ENCODE measurements at places on chromosomes 6 and 20.

DNA sequence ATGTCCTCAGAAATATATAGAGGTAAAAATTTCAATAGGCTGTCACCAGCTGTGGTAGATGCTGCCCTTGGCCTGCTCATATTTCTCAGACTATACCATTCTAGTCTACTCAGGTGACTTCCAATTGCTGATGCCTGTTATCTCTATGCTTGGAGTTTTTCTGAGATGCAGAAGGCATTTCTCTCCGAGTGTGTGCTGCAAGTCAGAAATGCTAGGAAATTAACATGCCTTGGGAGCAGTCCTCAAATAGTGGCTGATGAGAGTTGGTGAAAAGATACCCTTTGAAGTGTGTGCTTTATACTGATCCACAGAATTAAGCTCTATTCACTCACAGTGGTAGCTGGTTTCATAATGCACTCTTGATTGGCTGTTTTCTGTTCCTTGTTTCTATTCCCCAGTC lies 43.2 kb upstream of the PKIB start:
- DNase-seq, result no peak

DNA sequence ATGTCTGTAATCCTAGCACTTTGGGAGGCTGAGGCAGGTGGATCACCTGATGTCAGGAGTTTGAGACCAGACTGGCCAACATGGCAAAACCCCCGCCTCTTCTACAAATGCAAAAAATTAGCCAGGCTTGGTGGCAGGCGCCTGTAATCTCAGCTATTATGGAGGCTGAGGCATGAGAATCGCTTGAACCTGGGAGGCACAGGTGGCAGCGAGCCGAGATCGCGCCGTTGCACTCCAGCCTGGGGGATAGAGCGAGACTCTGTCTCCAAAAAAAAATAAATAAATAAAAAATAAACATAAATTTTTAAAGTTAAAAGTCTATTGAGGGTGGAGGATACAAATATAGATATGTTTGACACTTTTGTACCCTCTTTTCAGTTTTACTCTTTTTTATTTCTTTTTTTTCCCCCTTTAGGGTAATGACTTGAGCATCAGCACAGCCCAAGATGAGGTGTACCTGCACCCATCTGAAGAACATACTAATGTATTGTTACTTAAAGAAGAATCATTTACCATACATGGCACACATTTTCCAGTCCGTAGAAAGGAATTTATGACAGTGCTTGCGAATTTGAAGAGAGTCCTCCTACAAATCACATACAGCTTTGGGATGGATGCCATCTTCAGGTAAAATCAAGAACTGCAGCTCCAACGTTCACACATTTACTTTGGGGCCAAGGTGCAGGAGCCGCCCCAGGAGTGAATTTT lies 368.9 kb downstream of the LAMA2 start:
- peak; percentile 30 for DNase-seq

GRCh38 chr6:169946971-169947370 lies 195.5 kb downstream of the ERMARD start:
- DNase-seq, result no peak

GRCh38 chr6:129567374-129567773 lies 142.6 kb downstream of the ARHGAP18 start:
- DNase-seq, result no peak

- DNase-seq, result no peak
These were observed 32.8 kb downstream of the TSPYL4 start for GRCh38 chr6:116221067-116221466.

DNA sequence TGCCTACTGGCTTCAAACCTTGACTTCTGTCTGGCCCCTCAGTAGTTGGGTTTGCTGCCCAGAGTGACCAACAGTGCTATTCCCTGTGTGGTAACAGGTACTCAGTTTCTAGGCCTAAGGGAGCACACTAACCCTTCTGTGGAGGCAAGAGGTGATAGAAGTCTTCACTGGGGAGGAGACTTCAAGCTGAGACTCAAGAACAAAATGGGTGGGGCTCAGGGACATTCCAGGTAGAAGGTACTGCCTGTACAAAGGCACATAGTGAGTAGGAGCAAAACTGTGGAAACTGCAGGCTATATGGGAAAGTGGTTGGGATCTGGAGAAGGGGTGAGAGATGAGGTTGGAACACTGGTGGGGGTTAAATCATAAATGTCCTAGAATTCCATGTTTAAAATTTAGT lies 2.3 kb upstream of the SCAND1 start:
- no peak for DNase-seq

GRCh38 chr6:130890521-130890971 lies 63.3 kb downstream of the SMLR1 start:
- no peak for DNase-seq

- DNase-seq, result no peak
These were observed 528.4 kb downstream of the PKHD1 start for GRCh38 chr6:51559059-51559458.

DNA sequence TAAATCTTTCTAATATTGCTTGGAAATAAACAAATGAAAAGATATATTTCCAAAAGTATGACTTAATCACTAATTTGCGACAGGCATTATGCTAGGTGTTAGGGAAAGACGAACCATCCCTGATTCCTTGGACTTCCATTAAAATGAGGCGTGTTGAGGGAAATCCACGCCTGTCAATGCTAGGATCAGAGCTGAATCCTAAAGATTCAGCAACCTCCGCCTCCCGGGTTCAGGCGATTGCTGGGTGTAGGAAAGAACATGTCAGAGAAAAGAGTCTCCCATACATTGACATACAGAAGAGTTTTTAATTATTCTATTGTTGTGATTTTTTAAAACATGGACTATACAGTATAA lies 16.8 kb upstream of the PRSS16 start:
- no peak for DNase-seq

Data from stimulated activated CD8-positive, alpha-beta memory T cell treated with anti-CD3 and anti-CD28 coated beads, Interleukin-7, amount 100 ng/mL, for 4 hours (primary cell).